Stimulated activated CD4-positive, alpha-beta T cell treated with anti-CD3 and anti-CD28 coated beads, Interleukin-12 subunit alpha, Interleukin-12 subunit beta, amount 100 ng/mL, for 4 hours (primary cell): ENCODE measurements at places on chromosomes 1 and 21.

DNA sequence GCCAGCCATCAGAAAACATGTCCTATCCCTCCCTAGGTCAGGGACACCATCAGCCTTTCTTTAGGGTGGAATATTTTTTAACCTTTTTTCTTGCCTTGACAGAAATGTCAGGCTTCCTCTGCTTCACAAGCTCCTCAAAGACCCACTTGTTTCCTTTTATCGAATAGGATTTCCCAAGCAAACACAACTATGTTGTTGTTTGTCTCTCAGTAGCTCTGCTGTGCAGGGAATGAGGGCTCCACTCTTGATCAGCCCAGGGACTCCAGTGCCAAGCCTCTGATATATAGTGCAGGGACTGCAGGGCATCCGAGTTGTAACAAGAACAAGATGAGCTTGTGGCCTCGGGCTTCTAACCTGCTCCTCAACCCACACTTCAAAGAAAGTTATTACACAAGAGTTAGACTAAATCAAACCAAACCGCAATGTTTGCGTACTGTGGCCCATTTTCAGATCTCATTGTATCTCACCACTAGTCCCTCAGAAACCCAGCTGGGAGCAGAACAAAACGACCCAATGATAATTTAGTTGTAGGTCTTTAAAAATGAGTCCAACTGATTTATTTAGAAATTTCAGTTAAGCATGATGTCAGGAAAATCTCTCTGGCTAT, 108.1 kb downstream of the ATG4C start:
- no peak for DNase-seq

DNA sequence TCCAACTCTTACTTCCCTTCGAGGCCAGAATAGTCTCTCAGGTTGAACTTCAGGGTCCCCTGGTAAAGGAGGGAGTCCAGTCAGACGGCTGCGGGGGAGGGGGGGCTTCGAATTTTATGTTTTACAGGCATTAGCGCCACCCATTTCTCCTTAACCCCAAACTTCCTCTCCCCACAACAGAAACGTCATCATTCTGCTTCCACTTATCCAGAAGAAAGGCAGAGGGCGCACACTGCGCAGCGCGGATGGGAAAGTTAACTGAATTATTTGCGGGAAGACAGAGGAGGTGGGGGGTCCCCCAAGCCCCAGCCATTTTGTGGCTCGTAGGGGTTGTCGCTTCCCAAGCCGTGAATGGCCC, 529 bp upstream of the PRMT2 start:
- DNase-seq = no peak

DNA sequence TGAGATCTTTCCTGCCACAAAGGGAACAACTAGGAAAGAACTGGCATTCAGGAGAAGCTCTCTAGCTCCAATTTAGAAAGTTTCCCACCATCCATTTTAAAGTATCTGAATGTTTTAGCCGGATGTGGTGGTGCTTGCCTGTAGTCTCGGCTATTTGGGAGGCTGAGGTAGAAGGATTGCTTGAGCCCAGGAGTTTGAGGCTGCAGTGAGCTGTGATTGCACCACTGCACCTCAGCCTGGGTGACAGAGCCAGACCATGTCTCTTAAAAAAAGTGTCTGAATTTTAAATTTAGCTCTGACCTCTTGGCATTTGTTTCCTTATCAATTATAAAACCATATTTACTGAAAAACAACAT, 67.2 kb downstream of the RPAP2 start:
- DNase-seq = no peak

DNA sequence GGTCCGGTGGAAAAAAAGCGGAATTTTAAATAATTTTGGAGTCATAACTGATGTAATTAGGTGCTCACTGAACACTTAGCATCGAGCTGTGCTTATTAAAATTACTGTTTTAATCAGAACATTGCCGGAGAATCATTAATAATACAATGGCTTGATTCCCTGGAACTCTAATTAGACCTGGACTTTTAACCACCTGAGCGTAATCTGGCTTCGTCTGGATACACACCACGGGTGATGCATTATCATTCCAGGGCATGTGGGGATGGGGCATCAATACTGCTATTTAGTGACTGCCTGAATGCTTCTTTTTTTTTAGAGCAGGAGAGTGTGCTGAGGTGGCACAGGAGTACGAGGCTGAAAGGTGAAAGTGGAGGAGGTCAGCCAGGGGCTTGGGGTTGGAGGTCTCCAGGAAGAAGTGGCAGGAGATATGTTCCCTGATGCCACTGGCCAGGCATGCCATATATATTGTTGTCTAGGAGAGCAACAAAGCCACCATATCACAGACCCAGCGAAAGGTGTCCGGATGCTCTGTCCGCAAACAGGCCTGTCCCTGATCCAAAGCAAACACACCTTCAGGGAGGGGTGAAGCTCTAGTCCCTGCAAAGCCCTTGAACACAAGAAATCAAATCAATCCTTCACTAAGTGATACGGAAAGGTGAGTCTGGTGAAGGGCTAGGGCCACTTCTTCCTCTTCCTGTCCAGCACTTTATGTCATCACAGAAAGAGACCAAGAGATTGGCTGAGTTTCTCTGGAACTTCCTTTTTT, 125.2 kb downstream of the PLXNA2 start:
- no peak for DNase-seq

DNA sequence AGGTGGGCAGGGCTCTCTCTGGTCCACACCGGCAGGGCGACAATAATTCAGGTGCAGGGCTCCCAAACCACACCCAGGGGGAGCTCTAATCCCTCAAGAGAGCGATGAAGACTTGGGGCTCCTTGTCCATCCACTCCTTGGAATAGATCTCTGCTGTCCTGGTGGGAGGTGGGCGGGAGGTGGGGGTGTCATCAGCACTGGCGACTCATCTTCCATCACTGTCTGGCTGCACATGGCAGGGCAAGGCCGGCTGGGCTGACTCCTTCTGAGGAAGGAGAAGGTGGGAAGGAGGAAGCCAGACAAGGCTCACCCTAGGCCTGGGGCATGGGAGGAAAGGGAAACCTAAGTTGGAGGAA, 29.3 kb downstream of the TNNT2 start:
- DNase-seq = peak; percentile 4

- no peak for DNase-seq
Measured at GRCh38 chr1:228273720-228274451, 66.0 kb downstream of the OBSCN start.

GRCh38 chr21:26100573-26100972, 70.0 kb downstream of the APP start:
- no peak for DNase-seq

GRCh38 chr1:17654519-17654918, 100.6 kb upstream of the ACTL8 start:
- no peak for DNase-seq

- no peak for DNase-seq
Measured at GRCh38 chr1:53526451-53527101, 67.4 kb downstream of the DMRTB1 start.

DNA sequence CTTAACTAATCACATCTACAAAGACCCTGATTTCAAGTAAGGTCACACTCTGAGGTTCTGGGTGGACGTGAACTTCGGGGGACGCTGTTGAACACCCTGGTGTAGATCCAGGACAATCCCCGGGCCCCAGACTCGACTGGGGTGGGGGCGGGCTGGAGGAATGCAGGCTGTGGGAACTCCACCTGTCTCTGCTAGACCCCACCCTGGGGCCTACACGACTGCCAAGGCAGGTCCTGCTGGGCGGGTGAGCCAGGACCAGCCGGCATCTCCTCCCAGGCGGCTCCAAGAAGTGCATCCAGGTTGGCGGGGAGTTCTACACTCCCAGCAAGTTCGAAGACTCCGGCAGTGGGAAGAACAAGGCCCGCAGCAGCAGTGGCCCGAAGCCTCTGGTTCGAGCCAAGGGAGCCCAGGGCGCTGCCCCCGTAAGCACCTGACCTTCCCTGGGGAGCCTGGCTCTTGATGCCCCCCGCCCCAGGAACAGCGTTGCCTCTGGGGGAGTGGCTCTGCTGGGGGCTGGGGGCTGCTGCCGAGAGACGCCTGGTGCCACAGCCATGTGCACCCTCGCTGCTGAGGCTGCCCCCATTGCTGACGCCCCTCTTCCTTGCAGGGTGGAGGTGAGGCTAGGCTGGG, 3.8 kb downstream of the AIRE start:
- no peak for DNase-seq

GRCh38 chr1:226332947-226333346, 24.0 kb upstream of the LIN9 start:
- no peak for DNase-seq
